ENCODE measurements at places on chromosomes 3 and 15. TPM values are rescaled to one million over a fixed set of nuclear protein-coding genes. Genes with fewer than 3 reads are reported as not detected.

The PPP1R14D gene
- total RNA-seq = not detected

The TICRR gene
- 44.9 TPM for total RNA-seq

The DNAJC17 gene
- total RNA-seq = 39.3 TPM

The SENP8 gene
- 4.3 TPM for total RNA-seq

The MYZAP gene
- total RNA-seq = 0.28 TPM

The GOLGA8T gene
- total RNA-seq = 0.47 TPM

The HLTF gene
- total RNA-seq = 47.4 TPM

The ZNF662 gene
- total RNA-seq = not detected

The EFCAB12 gene
- 4.0 TPM for total RNA-seq

GRCh38 chr3:49180116-49180515 is 8.7 kb downstream of the KLHDC8B start:
- peaks cover 3% of the 10 kb centered on the region for H3K4me1 ChIP-seq
- no peak for DNase-seq
- H3K27me3 ChIP-seq = no peaks in the 10 kb centered on the region
- no peak overlapping the region for H3K27ac ChIP-seq

GRCh38 chr15:56871867-56872266 is 46.6 kb upstream of the TCF12 start:
- DNase-seq = no peak
- H3K27ac ChIP-seq = no peak overlapping the region
- peaks cover 14% of the 10 kb centered on the region for H3K4me1 ChIP-seq
- H3K36me3 ChIP-seq = no peaks in the 10 kb centered on the region
- no peaks in the 10 kb centered on the region for H3K27me3 ChIP-seq

DNA sequence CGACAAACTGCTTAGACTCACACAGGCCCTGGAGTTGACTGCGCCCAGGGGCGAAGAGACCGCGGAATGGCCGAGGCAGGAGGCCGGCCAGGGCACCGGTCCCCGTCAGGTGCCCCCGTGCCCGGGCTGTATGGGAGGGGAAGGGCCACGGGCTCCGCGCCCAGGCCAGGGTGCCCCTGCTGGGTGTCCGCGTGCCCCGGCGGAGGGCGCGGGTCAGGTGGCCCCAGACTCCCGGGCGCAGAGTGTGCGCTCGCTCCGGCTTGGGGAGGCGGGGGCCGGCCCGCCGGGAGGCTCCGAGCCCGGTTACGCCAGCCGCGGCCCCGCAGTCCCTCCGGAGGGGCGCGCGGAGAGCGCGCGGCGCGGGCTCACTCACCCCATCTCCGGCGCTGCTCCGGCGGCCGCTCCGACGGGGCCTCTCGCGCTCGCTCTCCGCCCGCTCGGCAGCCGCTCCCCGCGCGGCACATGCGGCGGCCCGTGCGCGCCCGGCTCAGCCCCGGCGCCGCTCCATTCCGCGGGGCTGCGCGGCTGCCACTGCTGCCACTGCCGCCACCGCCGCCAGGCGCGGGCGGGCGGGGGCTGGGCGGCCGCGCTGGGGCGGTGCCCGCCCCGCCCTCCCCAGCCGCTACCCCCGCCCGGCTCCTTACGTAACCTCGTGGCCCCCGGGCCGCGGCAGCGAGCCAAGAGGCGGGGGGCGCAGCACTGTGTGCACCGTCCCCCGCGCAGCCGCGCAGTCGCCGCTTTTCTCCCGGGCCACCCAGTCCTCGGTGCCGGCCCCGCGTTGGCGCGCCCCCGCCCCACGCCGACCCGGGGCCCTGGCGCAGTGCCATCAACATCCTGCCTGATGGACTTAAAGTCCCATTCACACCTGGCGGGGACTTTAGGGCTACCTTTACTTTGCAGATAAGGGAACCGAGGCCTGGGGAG is at the start of gene HOMER2:
TSS of gene HOMER2 (minus strand) at position 563 of the 924 bp plus-strand sequence. CDS start at position 378, 185 bp downstream.
- H3K27ac ChIP-seq = no peak within 1 kb of the TSS
- H3K27me3 ChIP-seq = peaks cover 4% of the 10 kb centered on the region
- peak; percentile 8 for DNase-seq

DNA sequence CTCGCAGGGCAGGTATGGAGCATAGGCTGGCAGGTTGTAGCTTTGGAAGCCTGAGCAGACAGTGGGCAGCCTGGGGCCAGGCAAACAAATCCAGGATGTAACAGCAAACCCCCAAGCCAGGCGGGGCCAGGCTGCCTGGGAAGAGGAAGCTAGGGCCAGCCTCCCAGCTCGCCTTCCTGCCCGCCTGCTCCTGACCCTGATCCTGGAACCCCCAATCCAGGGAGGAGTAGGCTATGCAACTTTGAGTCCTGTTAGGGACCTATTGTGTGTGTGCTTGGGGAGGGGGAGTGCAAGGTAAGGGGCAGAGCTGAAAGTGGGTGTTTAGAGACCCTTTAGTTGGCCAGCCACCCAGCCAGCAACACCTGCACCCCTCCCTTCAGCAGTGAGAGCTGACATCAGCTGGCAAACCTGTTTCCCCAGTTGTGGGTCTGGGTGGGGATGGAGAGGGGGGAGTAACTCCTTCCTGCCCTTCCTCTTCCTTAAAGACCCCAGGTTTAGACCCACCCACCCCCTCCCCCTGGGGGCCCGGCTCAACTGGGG is 2.5 kb downstream of the NBEAL2 start:
- H3K4me1 ChIP-seq = peaks cover 21% of the 10 kb centered on the region
- DNase-seq = no peak
- H3K4me3 ChIP-seq = peak overlapping the region; percentile 69
- no peak overlapping the region for H3K27ac ChIP-seq

GRCh38 chr3:70245746-70246525 is 66.5 kb downstream of the MDFIC2 start:
- no peaks in the 10 kb centered on the region for H3K27me3 ChIP-seq
- no peak for DNase-seq
- H3K27ac ChIP-seq = no peak overlapping the region
- no peaks in the 10 kb centered on the region for H3K36me3 ChIP-seq
- no peaks in the 10 kb centered on the region for H3K4me1 ChIP-seq

DNA sequence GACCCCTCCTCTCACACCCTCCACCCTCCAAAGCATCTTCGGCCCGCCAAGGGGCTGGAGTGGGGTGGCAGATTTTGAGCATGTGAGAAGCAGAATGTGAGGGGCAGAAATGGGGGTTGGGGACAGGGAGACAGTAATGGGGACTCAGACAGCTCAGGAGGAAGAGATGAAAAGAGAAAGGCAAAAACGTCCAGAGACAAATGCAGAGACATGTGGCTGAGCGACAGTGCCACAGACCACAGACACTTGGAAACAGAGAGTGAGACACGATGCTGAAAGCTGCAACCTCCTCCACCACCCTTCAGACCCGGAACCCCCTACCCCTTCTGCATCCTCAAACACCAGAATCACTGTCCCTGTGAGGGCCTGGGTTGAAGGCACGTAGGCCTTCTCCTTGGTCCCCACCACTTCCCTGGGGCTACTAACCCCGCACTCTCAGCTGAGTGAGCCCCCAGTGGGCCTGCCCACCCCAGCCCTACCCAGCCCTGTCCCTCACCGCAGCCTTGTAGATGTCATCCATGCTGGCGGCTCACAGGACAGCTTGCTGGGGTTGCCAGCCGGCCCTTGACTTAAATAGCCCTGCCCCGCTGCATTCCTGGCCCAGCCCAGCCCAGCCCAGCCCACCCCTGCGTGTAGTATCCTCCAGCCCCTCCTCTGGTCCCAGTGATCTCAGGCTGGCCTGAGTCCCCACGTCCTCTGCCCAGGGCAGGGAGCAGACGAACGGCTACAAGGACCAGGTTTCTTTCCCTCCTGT is at the start of gene TNNC1:
TSS of gene TNNC1 (minus strand) at position 546 of the 754 bp plus-strand sequence. CDS start at position 520, 26 bp downstream.
- no peaks in the 10 kb centered on the region for H3K27me3 ChIP-seq
- H3K4me3 ChIP-seq = peak within 1 kb of the TSS; percentile 89
- DNase-seq = no peak
- H3K4me1 ChIP-seq = peaks cover 43% of the 10 kb centered on the region
- peaks cover 9% of the 10 kb centered on the region for H3K36me3 ChIP-seq

DNA sequence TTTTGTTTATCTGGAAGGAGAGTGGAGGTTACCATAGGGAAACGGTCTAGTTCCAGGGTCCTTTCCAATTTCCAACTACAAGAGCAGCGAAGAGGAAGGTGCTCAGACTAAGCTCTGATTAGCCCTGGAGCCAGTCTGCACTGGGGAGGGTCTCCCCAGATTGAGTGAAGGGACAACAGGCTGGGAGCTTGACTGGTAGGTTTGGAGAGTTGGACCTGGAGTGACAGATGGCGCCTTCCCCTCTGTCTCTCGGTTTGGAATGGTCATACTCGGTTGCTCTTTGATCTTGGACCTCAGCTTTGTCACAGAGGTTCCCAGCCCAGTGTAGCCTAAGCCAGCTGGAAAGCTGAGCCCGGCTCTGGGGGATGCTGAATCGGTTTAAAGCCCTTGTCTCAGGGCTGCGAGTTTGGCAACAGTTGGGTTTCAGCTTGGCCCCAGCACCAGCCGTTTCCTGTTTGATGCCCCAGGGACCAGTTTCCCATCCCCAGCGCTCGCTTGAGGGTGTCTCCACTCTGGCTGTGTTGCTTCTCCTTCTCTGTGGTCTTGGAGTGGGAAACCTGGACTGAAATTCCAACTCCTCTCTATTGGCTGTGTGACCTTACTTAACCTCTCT is 53.1 kb upstream of the ULK4 start:
- peak overlapping the region; percentile 96 for H3K4me3 ChIP-seq
- H3K4me1 ChIP-seq = peaks cover 44% of the 10 kb centered on the region
- no peaks in the 10 kb centered on the region for H3K27me3 ChIP-seq
- H3K27ac ChIP-seq = peak overlapping the region; percentile 14

DNA sequence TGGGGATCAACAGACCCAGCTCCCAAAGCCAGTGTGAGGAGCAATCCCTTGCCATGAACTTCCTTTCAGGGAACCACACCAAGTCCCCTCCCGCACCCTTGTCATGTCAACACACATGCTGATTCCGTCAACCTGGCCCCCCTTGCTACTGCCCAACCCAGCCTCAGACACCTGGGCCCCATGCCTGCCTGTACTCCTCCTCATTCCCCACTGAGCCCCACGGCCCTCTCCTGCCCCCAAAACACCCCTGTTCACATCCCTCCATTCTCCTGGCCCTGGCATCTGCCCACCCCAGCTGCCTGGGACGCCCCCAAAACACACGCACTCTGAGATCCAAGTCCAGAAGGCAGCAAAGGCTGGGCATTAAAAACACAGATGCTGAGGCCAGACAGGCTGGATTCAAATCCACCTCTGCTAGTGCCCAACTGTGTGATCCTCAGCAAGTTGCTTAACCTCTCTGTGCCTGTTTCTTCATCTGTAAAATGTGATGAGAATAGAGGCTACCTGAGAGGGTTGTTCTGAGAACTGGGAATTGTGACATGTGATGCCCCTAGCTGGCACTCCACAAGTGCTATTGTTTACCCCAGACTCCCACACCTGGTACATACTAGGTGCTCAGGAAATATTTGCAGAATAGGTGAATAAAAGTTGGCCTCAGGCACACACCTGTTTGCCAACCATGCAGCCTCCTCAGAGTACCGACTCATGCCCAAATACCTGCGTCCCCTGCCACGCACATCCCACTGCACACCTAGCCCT is 2.3 kb downstream of the PLXND1 start:
- H3K27ac ChIP-seq = no peak overlapping the region
- H3K4me1 ChIP-seq = peaks cover 47% of the 10 kb centered on the region
- no peaks in the 10 kb centered on the region for H3K36me3 ChIP-seq
- H3K4me3 ChIP-seq = peak overlapping the region; percentile 79
- H3K27me3 ChIP-seq = peaks cover 42% of the 10 kb centered on the region
- no peak for DNase-seq

DNA sequence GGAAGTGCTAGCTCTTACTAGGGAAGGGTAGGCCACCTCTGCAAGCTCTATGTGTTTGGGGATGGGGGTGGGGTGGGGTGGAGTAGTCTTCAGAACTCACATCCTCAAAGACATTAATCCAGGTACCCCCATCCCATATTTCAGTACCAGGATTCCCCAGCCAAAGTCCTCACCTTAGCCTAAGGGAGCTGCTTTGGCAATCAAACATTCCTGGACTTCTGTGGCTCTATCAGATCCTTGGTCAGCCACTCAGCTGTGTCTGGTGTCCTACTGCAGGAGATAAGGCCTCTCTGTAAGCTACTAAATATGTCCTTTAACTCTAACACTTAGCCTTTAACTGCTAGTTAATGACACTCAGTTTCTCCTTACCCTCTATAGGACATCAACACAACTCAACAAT is 26.9 kb downstream of the FAM240A start:
- H3K4me3 ChIP-seq = no peak overlapping the region
- no peaks in the 10 kb centered on the region for H3K36me3 ChIP-seq
- H3K27ac ChIP-seq = no peak overlapping the region
- H3K4me1 ChIP-seq = no peaks in the 10 kb centered on the region
- no peak for DNase-seq

DNA sequence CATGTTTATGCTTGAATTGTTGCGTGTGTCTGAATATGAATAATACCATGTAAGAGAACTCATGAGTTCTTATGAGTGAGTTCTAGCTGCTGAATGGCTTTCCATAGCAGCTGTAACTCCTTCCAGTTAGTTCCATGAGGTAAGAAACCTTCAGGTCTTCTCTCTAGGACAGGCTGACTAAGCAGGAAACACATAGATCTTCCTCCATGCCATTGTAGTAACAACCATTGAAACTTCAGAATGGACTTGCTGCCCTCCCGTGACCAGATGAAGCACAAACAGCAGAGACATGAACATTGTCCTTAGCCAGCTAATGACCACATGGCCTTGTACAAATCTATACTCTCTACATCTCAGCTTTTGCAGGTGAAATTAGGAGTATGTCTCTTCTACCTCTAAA is 200.0 kb downstream of the ZNF385D start:
- DNase-seq = no peak
- H3K27ac ChIP-seq = no peak overlapping the region
- H3K36me3 ChIP-seq = no peaks in the 10 kb centered on the region
- H3K4me1 ChIP-seq = no peaks in the 10 kb centered on the region
- no peaks in the 10 kb centered on the region for H3K27me3 ChIP-seq

DNA sequence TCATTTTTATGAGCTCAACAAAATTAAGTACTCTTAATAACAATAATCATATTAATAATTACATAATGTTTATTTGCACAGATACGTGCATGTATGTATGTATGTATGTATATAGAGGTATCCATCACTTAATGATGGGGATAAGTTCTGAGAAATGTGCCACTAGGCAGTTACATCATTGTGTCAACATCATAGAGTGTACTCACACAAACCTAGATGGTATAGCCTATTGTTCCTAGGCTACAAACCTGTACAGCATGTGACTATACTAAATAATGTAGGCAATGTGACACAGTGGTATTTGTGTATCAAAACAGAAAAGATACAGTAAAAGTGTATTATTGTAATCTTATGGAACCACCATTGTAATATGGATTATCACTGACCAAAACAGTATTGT is 874.7 kb upstream of the GBE1 start:
- no peak for DNase-seq
- peaks cover 5% of the 10 kb centered on the region for H3K4me1 ChIP-seq
- H3K27ac ChIP-seq = no peak overlapping the region
- no peaks in the 10 kb centered on the region for H3K27me3 ChIP-seq

GRCh38 chr3:61978460-61979419 is 394.6 kb downstream of the FEZF2 start:
- no peaks in the 10 kb centered on the region for H3K27me3 ChIP-seq
- H3K27ac ChIP-seq = no peak overlapping the region
- no peak overlapping the region for H3K4me3 ChIP-seq
- H3K4me1 ChIP-seq = peaks cover 8% of the 10 kb centered on the region

GRCh38 chr15:97986781-97987180 is 26.3 kb downstream of the ARRDC4 start:
- no peaks in the 10 kb centered on the region for H3K4me1 ChIP-seq
- peaks cover 6% of the 10 kb centered on the region for H3K36me3 ChIP-seq
- no peaks in the 10 kb centered on the region for H3K27me3 ChIP-seq
- H3K27ac ChIP-seq = no peak overlapping the region

All from neural crest cell (in vitro differentiated cells).